ENCODE measurements at places on chromosomes 13 and 19. TPM values are rescaled to one million over a fixed set of nuclear protein-coding genes. Genes with fewer than 3 reads are reported as not detected.

DNA sequence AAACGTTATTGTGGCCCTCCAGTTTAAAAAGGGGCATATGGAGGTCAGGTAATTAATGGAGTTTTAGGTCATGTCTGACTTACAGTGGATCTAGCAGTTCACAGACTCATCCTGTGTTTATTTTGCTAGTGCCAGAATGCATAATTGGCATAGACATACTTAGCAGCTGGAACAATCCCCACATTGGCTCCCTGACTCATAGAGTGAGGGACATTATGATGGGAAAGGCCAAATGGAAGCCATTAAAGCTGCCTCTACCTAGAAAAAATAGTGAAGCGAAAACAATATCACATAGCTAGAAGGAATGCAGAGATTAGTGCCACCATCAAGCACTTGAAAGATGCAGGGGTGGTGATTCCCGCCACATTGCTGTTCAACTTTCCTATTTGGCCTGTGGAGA lies 610.7 kb downstream of the SLITRK5 start:
- no peak for DNase-seq

- DNase-seq, result peak; percentile 13
Observed at GRCh38 chr13:34322014-34322742, 504.2 kb downstream of the RFC3 start.

- no peak for DNase-seq
Observed at GRCh38 chr13:50511877-50512341, 331.6 kb downstream of the DLEU7 start.

- DNase-seq, result no peak
Observed at GRCh38 chr13:97366172-97366688, 67.7 kb upstream of the RAP2A start.

GRCh38 chr19:15421721-15422260 lies 3.0 kb upstream of the AKAP8L start:
- peak; percentile 63 for DNase-seq

DNA sequence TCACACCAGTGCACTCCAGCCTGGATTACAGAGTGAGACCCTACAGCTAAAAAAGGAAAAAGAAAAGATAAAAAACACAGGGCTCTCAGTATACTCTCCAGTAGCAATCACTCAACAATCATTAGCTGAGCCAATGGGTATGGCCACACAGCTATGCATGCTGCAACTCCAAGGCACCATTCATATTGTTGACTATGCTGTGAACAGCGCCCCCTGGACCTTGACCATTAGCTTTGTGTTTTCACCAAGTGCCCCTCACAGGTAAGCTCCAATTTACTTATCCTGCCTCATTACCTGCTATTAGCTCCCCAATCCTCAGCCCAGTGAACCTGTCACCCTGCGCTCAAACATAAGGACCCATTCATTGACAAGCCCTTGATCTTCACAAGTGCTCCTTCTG lies 35.8 kb downstream of the ZIC5 start:
- DNase-seq, result no peak

DNA sequence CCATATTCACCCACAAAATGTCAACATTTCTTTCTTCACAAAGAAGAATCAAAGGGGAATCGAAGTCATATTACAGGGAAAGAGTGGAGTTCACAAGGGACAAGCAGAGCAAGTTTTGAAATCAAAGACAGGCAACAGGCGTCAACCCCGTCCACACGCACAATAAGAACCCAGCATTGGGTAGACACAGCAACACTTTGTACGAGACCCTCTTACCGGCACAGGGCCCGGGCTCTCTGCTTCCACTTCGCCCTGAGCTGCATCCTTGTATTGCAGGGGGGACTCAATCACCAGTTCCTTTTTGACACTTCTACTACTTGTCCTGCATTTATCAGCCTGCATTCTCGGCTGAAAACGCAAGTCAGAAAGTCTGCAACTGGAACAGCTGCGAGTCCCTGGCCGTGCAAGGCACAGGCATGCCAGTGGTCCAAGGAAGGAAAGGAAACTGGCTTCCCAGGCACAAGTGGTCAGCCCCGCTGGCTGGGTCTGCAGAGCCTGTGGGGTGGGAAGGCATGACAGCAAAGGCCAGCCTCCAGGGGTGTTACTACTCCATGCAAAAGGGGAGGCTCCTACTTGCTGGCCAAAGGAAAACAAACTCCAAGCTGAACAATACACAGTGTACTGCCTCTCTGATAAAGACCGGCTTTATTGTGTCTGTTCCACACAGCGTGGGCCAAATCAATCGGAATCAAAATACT lies at the start of gene DOCK9:
DOCK9 (minus strand) TSS at position 497 of the 698 bp plus-strand sequence; CDS start at position 342, 155 bp downstream.
- DNase-seq, result peak; percentile 73

GRCh38 chr19:53989600-53990533 lies 1.6 kb upstream of the CACNG6 start:
- DNase-seq, result no peak

GRCh38 chr13:44652962-44653660 lies 77.0 kb upstream of the TSC22D1 start:
- no peak for DNase-seq

DNA sequence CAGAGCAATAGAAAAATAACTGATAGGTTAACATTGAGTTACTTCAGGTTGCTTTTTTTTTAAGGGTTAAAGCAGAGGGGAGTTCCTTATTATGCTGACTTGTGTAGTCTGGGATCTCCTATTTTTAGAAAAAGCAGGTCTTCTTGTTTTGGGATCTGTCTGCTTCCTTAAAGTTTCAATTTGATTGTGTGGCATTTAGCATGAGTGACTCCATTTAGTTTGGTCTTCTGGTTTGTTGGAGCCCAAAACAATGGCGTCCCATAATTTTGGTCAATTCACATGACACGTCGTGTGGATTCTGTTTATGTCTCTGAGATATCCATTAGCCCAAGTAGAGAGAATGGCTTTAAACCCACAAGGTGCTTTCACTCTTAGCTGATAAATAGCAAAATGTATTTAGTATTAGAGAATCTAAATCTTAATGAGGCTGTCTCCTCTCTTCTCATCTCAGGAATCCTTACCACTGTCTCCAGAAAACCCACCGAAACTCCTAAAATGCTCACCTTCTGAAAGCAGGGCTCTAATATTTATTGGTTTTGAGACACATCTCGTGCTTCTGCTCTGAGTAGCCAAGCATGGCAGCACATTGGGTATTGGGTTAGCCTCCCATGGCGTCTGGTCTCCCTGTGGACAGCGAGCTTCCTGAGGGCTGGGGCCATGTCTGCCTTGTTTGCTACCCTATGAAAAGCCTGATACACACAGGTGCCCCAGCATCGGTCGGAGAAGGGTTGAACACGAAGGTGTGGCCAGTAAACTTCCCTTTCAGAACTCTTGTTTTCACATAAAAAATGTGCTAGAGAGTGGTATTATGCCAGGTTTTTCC lies 67.2 kb upstream of the GPR183 start:
- no peak for DNase-seq

- no peak for DNase-seq
Observed at GRCh38 chr13:26787961-26788360, 27.4 kb upstream of the GPR12 start.

- no peak for DNase-seq
Observed at GRCh38 chr13:106343836-106344235, 191.6 kb downstream of the EFNB2 start.

GRCh38 chr19:3407556-3408516 lies 41.5 kb downstream of the NFIC start:
- DNase-seq, result peak; percentile 73

DNA sequence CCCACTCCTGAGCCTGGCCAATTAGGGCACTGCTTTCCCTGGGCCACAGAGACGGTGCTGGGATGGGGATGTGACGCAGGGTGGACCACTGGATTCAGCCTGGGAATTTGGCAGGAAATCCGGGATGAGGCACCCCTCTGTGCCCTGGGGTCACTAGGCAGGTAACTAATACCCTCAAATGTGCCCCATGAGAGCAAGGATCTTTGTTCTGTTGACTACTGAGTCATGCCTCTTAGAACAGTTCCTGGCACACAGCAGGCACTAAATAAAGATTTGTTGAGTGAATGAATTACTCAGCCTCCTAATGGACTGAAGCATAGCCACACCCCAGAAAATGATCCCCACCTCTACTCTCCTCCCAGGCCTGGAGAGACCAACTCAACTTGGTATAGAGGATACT lies 15.9 kb downstream of the OPA3 start:
- no peak for DNase-seq

DNA sequence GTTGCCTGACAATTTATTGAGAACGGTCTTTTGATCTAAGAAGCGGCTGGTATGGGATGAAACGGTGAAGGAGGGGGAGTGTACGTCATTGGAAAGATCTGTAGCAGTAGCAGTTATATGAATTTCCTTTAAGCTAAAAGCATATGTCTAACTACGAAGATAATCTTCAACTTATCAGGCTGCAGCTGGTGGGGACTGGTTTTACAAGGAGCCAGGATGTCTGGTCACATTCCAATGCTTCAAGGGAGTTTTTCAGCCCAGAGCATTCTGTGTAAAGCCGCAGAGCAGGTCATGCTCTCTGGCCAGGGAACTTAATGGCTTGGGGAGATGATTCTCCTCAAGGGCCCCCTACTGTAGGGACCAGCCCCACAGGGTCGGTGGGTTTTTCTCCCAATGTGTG lies 29.2 kb downstream of the CLEC4M start:
- no peak for DNase-seq

GRCh38 chr13:44879452-44880058 lies 109.7 kb downstream of the NUFIP1 start:
- DNase-seq, result no peak

The PRODH2 gene
- polyA plus RNA-seq, result not detected

Measured in heart right ventricle (tissue), 16 donors.